Body of pancreas (tissue), 4 donors: ENCODE measurements at places on chromosomes 16 and 17. TPM values are rescaled to one million over a fixed set of nuclear protein-coding genes. Genes with fewer than 3 reads are reported as not detected.

The TBC1D3I gene
- total RNA-seq: not detected

- DNase-seq: no peak
Measured at GRCh38 chr17:28792877-28793661, 49.3 kb downstream of the TRAF4 start.

- DNase-seq: no peak
Measured at GRCh38 chr16:56436258-56436657, 10.9 kb upstream of the AMFR start.

The SMIM22 gene
- total RNA-seq: 29.3 TPM

DNA sequence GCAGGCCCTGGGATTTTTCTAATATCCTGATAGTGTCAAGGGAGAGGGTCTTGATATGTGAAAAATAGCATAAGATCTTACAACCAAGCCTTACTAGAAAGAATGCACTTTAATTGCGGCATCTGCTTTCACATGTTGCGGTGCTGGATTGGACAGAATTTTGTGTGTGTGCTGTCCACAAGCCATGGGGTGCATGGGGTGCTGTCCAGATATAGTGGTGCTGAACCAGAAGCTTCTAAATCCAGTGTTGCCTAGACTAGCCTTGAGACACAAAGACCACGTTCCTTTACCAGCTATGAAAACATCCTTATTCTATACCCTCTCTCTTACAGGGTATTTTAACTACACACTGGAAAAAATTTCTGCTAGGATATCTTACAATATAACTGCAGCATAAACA lies 244.0 kb downstream of the TMEM114 start:
- DNase-seq: peak; percentile 21

DNA sequence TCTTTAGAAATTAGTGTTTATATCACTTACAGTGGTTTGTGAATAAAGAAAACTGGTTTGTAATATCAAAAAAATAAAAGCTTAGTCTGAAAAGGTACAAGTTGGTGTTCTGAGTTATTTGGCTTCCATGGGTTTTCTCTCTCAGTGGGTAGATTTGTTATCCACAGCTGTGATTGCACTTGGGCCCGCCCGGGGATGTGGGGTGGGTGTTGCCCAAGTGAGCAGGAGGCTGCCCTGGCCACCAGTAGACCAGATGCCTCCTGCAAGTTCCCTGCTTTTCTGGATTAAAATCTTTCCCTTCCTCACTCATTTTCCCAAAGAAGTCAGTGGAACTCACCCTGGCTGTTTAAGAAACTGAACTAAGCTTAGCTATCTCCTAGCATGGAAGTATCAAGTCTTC lies 380.6 kb downstream of the RBFOX1 start:
- no peak for DNase-seq

DNA sequence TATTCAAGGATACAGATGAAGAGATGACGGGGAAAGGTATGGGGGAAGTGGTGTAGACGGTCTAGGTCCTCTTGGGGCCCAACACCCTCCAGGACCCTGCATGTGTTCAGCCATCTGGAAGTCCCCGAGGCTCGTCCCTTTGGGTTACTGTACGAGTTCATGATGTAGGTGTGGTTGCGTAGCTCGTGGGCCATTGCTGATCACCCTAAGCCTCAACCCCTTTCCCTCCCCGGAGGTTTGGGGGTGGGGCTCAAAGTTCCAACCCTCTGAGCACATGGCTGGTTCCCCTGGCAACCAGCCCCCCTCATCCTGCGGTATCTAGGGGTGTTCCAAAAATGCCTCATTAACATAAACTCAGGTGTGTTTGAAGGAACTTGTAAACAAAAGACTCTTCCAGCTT lies 98.8 kb upstream of the METRNL start:
- no peak for DNase-seq

The KRTAP1-5 gene
- total RNA-seq: not detected

DNA sequence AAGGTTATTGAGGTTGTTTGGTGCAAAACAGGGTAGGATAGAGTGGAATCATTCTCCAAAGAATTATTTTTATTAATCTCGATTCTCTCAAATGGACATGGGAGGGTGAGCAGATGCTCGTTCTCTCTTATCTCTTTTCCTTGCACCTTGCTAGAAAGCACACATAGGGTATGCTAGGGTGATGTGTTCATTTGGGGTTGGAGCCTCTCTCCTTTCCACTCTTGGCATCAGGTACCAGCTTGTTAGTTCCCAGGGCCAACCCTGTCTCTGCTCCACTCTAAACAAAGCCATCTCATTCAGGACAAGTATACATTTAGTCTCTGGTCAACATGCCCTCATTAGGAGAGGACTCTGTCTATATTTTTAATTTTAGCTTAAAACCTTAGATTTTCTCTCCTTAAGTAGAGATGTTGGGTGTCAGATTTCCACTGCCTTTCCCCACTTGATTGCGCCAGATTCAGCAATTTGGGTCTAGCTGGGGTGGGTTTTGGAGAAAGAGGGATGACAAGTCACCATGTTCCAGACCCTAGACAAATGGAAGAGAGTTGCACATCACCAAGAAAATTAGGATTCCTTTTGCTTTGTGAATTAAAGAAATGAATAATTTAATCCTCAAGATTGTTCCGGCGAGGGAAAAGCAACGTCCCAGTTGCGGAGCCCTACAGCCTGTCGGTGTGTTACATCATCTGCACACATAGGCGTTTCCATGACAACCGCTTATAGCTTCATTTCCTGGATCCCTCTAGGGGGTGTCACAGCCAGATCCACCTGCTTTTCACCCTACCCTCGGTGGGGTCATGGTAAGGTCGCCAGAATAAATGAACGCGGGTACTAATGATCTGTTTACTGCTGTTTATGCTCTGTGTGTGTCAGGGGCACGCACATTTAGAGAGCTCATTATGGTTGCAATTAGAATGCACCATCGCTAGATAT lies 41.6 kb downstream of the SNX11 start:
- no peak for DNase-seq

DNA sequence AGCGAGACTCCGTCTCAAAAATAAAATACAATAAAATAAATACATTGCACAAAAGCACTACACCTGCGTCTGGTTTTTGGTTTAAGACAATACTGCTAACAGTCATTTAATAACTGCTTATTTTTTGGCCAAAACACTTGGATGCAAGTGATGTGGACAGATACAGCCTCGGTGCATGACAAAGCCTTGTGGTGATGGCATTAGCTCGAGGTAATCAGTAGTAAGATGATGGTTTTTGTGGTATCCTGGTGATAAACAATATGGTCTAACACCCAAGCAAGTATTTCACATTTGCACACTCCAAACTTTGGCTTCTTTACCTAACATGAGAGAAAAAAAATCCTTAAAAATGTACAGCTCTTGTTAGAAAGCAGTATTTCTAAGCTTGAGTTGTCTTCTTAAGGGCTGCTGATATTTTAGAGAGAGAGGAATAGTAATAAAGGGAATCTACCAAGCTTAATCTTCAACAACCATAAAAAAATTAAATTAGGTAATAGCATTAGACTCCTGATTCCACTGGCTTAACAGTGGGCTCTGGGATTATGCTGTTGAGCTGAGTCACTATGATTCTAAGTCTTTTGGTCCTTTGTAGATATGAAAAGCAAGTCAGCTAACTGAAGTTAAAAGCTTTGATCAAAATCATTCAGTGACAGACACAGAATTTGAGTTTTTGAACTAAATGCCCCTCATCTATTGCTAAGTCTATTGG lies 111.1 kb downstream of the VPS53 start:
- DNase-seq: no peak

The LYRM9 gene
- total RNA-seq: 11.7 TPM

DNA sequence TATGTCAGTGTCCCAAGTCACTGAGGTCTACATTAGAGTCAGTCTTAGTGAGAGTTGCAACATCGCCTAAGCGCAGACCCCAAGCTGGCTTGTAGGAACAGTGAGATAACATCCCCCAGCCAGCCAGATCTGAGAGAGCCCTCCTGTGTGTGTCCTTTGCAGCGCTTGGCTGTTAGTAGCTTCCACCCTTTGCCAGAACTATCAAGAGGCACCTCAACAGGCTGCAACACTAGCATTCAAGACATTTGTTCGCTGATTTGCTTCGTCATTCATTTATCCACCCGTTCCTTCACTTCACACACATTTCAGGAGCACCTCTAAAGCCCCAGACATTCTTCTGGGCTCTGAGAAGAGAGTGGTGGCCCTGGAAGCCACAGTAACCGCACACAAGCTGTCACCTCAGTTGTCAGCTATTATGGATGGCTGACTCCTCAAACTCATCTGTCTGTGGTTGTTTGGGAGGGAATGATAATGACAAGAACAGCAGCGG lies 289.6 kb downstream of the WWOX start:
- DNase-seq: no peak

GRCh38 chr16:49181791-49182518 lies 99.7 kb downstream of the CBLN1 start:
- no peak for DNase-seq

The KIF2B gene
- not detected for total RNA-seq

DNA sequence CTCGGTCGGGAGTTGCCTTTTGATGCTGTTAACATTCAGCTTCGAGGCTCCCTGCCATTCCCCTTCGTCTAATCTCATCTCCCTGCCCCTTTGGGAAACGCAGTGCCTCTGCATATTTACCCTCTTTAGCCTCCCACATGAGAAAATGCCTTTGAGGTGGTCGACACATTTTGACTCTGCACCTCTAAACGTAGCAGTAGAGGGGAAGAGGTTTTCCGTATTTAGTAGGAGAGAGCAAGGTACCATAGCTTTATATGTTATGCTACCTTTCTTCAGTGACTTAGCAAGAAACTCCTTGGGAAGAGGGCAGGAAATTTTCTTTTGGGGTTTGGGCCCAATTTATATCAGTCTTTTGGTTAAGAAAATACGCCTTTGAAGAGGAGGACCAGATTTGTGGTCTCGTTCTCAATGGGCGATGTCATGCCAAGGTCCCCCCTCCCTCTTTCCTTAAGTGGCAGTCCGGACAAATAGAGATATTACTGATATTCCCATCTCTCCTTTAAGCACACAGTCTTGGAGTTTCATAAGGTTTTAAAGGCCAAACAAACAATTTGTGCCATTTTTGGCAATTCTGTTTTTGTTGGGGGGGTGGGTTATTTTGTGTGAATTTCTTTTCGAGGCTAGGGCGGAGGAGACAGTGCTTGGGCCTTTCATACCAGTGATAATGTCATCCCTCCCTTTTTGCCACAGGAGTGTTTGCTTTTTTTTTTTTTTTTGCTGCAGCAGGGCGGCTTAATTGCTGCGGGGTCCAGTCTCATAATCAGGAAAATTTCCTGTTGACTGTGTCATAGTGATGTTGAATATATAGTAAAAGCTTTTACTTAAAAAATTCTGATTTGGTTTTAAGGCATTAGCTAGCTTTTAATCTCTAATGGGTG lies 1.5 kb downstream of the PAFAH1B1 start:
- DNase-seq: no peak

The NOL3 gene
- 78.8 TPM for total RNA-seq

- no peak for DNase-seq
Measured at GRCh38 chr16:56202036-56202435, 10.7 kb downstream of the GNAO1 start.

The CLDN7 gene
- 72.9 TPM for total RNA-seq

- DNase-seq: no peak
Measured at GRCh38 chr16:18039931-18040330, 296.6 kb downstream of the NPIPA8 start.

GRCh38 chr17:28189667-28190066 lies 129.3 kb upstream of the TMEM97 start:
- DNase-seq: no peak
